ENCODE measurements at places on chromosomes 12 and 14. TPM values are rescaled to one million over a fixed set of nuclear protein-coding genes. Genes with fewer than 3 reads are reported as not detected.
A peak's percentile ranks its signal among the peaks of the same experiment; 100 is the strongest.

Gene GPRC5D
- total RNA-seq: not detected

- no peak for DNase-seq
Measured at GRCh38 chr12:18522806-18523205, 215.0 kb downstream of the PLCZ1 start.

DNA sequence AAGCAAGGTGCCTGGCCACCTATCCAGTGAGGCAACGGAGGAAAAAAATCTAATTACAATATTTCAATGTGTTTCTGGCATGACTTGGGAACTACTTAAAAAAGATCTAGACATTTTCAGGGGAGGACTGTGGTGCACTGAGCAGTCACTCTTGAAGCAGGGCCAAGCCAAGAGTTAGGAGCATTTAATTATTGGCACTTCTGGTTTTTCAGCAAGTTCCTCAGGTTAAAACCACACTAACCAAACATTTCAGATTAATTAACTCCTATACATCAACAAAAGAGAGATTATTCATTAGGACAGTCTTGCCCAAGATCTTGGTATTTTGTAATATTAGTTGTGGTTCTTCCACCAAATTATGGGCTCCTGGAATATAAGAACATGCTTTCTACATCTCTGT lies 25.6 kb downstream of the PRKAB1 start:
- no peak for DNase-seq

- no peak for DNase-seq
Measured at GRCh38 chr14:29990993-29991392, 63.3 kb upstream of the PRKD1 start.

DNA sequence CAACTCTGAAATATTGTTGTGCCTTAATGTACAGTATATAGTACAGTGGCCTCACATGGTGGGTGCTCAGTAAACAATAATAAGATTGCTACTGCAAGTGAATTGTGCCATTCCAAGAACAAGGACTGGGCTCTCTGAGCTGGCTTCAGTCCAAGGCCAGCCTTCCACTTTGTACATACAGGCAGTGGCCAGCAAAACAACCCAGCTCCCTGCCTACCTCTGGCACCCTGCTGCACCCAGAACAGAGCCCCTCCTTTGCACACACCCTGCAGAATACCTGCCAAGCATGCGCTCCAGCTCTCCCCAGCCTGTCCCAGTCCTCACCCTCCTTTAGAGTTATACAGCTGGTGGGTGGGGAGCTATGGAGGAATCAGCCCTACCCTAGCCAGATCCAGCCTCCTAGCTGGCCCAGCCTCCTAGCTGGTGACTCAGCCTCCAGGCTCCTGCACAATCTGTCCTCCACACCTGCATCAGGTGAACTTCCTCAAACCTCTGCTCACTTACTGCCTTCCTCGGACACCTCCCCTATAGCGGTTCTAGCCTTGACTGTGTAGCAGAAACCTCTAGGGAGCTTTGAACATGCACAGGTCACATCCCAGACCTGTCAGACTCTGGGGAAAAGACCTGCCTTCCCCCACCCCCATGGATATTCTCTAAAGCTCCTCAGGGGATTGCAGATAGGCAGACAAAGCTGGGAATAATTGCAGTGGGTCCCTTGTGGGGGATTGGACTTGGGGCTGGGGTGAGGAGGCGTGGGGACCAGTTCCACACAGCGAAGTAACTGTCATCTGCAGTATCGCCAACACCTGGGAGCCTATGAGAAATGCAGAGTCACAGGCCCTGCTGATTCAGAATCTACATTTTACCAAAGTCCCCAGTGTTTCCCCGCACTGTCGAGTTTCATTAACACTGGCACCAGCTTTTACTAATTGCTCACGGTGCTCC lies 17.9 kb downstream of the ZDHHC22 start:
- peak; percentile 66 for DNase-seq

- no peak for DNase-seq
Measured at GRCh38 chr12:5593086-5593485, 161.2 kb downstream of the NTF3 start.

DNA sequence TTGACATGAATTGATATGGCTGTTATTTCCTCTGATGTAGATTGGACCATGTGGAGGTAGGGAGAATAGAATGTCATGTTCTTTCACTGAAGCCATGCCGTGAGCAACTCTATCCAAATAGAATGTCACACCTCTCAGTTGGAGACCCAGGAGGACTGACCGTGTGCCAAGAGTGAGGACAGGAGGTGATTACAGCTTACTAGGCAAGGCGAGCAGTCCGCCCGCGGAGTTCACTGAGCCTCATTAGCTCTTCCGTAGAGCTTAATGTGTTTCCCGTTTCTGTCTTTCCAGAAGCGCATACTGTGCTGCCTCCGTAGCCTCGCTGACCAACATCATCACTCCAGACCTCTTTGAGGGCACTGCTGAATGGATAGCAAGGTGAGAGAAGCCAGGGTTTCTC lies 45.6 kb downstream of the FNTB start:
- DNase-seq: no peak
